ENCODE measurements at places on chromosomes 2 and 18.

GRCh38 chr2:59182249-59182648, 941.1 kb upstream of the FANCL start:
- DNase-seq, result no peak

GRCh38 chr2:239598732-239599090, 197.9 kb upstream of the HDAC4 start:
- no peak for DNase-seq

DNA sequence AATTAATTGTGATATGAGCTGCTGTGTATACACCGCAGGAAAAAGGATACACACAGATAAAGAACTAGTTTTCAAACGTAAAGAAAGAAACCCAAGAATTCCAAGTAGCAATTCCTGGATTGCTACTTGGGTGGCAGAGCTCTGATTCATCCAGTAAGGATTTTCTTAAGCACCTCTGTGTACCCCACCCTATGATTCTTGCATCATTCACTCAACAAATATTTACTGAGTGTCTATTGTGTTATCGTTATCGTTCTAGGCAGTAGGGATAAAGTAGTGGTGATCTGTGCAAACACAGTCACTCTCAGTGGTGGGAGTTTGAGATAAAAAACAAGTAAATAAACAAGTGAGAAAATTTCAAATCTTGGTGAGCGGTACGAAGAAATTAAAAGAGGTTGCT, 4.9 kb upstream of the TMEM200C start:
- no peak for DNase-seq

GRCh38 chr2:168233726-168234406, 13.5 kb downstream of the STK39 start:
- DNase-seq, result no peak

- no peak for DNase-seq
Measured at GRCh38 chr2:226743915-226744314, 55.7 kb downstream of the IRS1 start.

DNA sequence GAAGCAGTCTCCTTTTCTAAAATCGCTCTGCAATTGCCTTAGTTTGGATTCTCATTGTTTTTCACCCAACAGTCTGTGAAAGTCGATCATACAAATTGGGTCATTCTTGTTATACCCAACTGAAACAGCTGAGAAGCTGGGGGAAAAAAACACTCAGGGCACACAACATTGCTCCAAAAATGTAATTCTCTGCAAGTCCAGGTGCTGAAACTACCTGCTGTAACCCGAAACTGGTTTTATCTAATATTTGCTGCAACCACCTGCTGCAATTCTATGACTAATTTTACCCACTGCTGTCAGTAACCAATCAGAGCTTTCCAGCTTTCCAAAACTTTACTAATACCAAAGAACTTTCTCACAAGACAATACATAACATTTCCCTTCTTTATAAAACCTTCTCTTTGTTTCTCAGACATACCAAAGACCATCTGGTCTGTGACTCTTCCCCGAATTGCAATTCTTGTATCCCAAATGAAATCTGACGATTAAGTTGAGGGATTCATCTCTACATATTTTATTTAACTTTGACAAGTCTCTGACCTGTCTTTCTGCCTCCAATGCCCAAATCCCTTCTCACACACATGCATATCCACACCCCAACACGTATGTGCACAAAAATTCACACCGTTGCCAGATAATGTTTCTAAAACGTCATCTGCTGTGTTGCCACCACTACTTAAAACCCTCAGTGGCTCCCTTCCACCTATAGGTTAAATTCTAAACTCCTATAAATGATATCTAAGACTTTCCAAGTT, 198.3 kb downstream of the PIEZO2 start:
- DNase-seq, result no peak

- no peak for DNase-seq
Measured at GRCh38 chr2:51208521-51208920, 176.6 kb upstream of the NRXN1 start.

- no peak for DNase-seq
Measured at GRCh38 chr18:48051945-48052840, 121.7 kb upstream of the SMAD2 start.

GRCh38 chr18:56162311-56163265, 475.8 kb downstream of the TXNL1 start:
- no peak for DNase-seq

GRCh38 chr2:31312898-31313297, 78.9 kb downstream of the EHD3 start:
- no peak for DNase-seq
